Suprapubic skin (tissue), 4 donors: ENCODE measurements at places on chromosomes 5 and 9.

DNA sequence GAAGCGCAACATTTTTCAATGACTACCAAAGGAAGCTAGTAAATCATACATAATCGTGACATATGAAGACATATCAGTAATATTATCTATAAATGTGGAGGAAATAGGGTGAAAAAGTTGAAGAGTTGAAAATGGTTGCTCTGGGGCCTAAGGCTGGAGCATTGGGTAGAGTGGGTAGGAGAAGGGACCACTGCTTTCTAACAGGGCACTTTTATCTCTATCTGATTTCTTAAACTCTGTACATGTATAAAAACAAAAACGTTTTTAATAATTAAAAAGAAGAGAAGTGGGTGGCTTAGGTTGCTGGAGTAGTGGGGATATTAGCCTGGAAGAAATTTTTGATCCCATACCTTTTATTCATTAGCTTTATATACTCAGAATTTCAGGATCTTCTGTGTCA, 44.2 kb upstream of the ITGA1 start:
- H3K27ac ChIP-seq: no peak overlapping the region
- H3K4me3 ChIP-seq: no peak overlapping the region
- peaks cover 6% of the 10 kb centered on the region for H3K4me1 ChIP-seq

DNA sequence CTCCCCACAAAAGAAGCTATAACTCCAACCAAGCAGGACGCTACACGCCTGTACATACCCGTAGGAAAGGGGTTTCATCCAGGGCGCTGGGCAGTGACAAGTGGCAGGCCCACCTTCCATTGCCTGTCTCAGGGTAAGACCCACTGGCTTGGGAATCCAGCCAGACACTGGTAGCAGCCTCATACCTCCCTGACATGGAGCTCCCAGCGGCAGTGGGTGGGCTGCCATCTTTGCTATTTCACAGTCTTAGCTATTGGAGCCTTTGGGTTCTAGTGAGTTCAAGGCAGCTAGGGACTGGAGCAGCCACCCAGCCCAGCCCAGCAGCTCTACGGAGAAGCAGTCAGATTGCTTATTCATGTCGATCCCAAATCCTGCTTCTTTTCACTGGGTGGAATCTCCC, 3.4 kb upstream of the IFNA10 start:
- no peak overlapping the region for H3K27ac ChIP-seq
- peak; percentile 55 for DNase-seq
- no peak overlapping the region for H3K4me3 ChIP-seq
- no peaks in the 10 kb centered on the region for H3K36me3 ChIP-seq
- no peaks in the 10 kb centered on the region for H3K4me1 ChIP-seq
- H3K27me3 ChIP-seq: no peaks in the 10 kb centered on the region

DNA sequence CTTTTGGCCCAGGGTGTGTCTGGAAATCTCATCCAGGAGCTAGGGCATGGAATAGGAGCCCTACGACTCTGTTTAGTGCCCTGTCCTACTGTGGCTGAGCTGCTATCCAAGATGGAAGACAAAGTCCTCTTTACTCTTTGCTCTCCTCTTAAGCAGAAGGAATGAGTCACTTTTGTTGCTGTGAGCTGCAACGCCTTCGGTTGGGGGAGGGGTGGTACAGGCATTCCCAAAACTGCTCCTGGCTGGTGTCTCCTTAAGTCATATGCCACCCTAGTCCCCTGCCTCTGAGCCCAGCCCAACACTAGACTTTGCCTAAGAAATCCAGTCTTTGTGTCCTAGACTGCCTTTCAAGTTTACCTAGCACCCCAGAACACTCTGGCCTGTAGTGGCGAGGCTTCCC, 99.9 kb downstream of the PRR16 start:
- no peaks in the 10 kb centered on the region for H3K27me3 ChIP-seq
- no peak overlapping the region for H3K27ac ChIP-seq
- no peak for DNase-seq
- H3K4me1 ChIP-seq: no peaks in the 10 kb centered on the region
- H3K36me3 ChIP-seq: no peaks in the 10 kb centered on the region

GRCh38 chr5:124701873-124702425, 44.5 kb downstream of the ZNF608 start:
- H3K27ac ChIP-seq: no peak overlapping the region
- no peaks in the 10 kb centered on the region for H3K27me3 ChIP-seq
- no peak overlapping the region for H3K4me3 ChIP-seq
- no peak for DNase-seq
- H3K4me1 ChIP-seq: peaks cover 31% of the 10 kb centered on the region

DNA sequence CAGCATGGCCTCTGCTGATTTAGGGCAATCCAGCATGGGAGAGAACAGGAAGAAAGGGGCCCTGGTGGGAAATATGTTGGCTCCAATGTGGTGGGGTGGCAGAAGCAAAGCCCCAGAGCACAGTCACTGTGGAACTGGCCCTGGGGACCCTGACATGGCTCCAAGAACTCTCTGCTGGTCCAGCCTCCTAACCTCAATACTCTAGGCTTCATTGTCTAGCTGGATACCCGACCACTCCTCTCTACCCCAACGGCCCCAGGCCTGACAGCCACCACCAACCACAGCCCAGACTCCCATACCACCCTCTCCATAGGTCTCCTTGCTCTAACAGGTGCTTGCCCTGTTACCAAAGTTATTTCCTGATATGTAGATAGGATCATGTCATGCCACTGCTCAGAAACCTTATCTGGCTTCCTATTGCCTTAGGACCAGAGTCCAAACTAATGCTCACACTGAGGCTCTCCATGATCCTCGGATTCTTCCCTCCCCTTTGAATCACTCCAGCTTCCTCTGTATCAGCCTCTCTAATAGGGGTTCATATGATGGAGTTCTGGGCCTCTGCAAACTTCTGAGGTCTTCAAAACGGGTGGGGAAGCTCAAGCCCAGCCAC, 12.9 kb downstream of the ACSL6 start:
- H3K27ac ChIP-seq: no peak overlapping the region
- no peaks in the 10 kb centered on the region for H3K4me1 ChIP-seq
- no peaks in the 10 kb centered on the region for H3K36me3 ChIP-seq
- H3K4me3 ChIP-seq: no peak overlapping the region

GRCh38 chr9:18297056-18297841, 176.7 kb upstream of the ADAMTSL1 start:
- no peaks in the 10 kb centered on the region for H3K27me3 ChIP-seq
- no peak for DNase-seq
- H3K4me1 ChIP-seq: peaks cover 17% of the 10 kb centered on the region

GRCh38 chr5:28046596-28046995, 1008.2 kb upstream of the CDH9 start:
- no peak for DNase-seq
- H3K36me3 ChIP-seq: no peaks in the 10 kb centered on the region
- H3K4me3 ChIP-seq: no peak overlapping the region
- no peak overlapping the region for H3K27ac ChIP-seq

DNA sequence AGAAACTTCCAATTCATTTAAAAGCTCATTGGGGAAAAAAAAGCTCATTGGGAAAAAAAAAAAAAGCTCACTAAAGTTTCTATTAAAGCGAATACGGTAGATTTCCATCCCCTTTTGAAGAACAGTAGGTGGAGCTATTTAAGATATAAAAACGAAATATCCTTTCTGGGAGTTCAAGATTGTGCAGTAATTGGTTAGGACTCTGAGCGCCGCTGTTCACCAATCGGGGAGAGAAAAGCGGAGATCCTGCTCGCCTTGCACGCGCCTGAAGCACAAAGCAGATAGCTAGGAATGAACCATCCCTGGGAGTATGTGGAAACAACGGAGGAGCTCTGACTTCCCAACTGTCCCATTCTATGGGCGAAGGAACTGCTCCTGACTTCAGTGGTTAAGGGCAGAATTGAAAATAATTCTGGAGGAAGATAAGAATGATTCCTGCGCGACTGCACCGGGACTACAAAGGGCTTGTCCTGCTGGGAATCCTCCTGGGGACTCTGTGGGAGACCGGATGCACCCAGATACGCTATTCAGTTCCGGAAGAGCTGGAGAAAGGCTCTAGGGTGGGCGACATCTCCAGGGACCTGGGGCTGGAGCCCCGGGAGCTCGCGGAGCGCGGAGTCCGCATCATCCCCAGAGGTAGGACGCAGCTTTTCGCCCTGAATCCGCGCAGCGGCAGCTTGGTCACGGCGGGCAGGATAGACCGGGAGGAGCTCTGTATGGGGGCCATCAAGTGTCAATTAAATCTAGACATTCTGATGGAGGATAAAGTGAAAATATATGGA, at the start of gene PCDHGA12:
Gene PCDHGA12, plus strand, starts transcription at position 176 of the 782 bp plus-strand sequence. Its CDS starts 253 bp downstream, at position 429.
- H3K4me1 ChIP-seq: no peaks in the 10 kb centered on the region
- no peak within 1 kb of the TSS for H3K27ac ChIP-seq
- no peak for DNase-seq
- peak within 1 kb of the TSS; percentile 38 for H3K4me3 ChIP-seq

GRCh38 chr9:3664044-3664443, 138.2 kb upstream of the RFX3 start:
- H3K4me3 ChIP-seq: no peak overlapping the region
- H3K27ac ChIP-seq: no peak overlapping the region
- no peak for DNase-seq
- no peaks in the 10 kb centered on the region for H3K36me3 ChIP-seq
- H3K27me3 ChIP-seq: no peaks in the 10 kb centered on the region

DNA sequence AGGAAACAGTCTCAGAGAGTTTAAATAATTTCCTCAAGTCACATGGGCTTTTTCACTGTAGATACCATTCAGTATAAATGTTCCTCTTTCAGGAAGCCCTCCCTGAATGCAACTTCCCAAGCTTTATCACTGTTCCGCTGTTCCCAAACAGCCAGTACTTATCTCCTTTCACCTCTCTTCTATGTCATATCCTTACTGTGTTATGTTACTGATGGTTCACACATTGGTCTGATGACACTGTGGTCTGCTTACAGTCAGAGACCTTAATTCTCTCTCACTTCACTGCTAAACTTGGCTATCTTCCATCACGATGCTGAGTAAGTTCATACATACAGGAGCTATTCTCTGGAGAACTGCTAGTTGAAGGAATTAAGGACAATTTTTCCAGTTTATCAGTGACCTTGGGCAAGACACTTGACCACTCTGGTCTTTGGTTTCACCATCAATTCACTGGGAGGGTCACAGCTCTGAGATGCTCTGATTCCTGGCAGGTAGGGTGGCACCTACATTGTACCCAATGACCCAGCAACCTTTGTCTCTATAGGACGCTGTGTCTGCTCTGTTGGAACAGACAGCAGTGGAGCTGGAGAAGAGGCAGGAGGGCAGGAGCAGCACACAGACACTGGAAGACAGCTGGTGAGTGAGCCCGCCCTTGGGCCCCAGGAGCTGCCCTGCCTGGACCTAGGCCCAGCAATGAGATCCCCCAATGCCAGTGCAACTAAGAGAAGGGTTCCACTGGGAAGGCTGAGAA, 42.1 kb upstream of the RARS1 start:
- H3K27ac ChIP-seq: no peak overlapping the region
- no peak for DNase-seq
- H3K36me3 ChIP-seq: peaks cover 11% of the 10 kb centered on the region
- H3K27me3 ChIP-seq: no peaks in the 10 kb centered on the region
